ENCODE measurements at places on chromosomes 12 and 14.
A peak's percentile ranks its signal among the peaks of the same experiment; 100 is the strongest.

GRCh38 chr14:58151133-58152013 is 640 bp downstream of the ARMH4 start:
- DNase-seq = peak; percentile 3

- no peak for DNase-seq
Measured at GRCh38 chr12:78797196-78797931, 67.2 kb upstream of the SYT1 start.

GRCh38 chr12:88310069-88310468 is 168.0 kb downstream of the TMTC3 start:
- peak; percentile 55 for DNase-seq

DNA sequence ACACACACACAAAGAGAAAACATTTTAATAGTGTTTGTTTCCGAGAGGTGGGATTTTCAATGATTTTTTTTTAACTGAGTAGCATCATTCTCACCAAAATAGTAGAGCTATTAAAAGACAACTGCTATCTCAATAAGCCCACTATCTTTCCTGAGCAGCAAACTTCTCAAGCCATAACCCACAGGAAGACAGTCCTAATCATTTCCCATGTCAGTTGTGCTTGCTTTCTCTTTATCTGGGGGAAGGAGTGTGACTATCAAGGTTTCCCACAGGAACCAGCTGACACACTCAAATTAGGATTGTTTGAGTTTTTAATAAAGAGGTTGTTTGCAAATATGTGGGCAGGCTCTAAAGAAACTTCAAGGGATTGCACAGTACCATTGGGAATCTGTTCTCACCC is 4.9 kb upstream of the MAX start:
- DNase-seq = no peak

DNA sequence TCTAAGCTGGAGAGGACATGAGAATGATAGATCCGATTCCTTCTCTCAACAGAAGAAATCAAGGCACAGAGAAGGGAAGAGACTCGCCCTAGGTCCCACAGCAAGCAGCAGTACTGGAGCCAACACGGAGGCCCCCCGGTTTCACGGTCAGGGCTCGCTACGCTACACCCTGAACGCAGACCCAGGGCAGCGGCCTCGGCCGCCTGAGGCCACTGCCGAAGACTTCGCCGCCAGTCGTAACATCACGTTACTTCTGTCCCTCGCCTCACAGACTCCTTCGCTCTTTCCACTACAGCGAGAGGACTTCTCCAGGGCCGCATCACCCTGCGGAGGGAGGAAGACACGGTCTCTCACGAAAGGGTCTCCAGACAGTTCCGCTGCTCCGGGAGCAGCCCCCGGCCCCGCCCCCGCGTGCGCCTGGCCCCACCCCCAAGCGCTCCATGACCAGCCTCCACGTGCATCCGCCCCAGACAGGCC is 411 bp upstream of the DCAF4 start:
- DNase-seq = no peak

DNA sequence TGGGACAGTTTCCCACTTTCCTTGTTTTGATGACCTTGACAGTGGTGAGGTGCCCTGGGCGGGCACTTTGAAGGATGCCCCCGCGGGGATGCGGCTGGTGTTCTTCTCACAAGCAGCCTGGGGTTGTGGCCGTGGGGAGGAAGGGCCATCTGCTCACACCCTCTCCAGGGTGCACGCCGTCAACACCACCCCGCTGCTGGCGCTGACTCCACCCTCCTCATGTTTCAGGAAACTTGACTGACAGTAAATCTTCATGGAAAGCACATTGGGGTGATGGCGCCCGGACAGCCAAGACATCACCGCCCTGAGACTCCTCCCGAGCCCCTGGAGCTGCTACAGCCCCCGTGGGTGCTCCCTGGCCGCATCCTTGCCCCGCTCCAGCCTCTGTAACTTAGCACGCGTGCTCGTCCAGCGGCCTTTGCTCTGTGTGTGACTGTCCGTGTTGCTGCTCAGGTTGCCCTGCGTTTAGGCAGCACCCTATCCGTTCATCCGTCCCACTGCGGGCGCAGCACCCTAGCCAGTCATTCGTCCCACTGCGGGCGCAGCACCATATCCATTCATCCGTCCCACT is 150.2 kb upstream of the C14orf180 start:
- no peak for DNase-seq

DNA sequence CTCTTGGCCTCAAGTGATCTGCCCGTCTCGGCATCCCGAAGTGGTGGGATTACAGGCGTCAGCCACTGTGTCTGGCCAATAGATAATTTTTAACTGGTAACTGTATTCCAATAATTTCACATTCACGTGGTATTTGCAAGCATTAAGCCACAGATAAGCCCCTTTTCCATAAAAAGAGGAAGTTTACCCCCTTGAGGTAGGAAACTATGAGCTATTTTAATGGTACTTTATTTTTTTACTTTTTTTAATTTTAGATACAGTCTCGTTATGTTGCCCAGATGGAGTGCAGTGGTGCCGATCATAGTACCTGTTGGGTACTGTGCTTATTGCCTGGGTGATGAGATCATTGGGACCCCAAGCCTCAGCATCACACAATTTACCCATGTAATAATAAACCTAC is 42.9 kb upstream of the AP4S1 start:
- no peak for DNase-seq

GRCh38 chr14:105021656-105022275 is 883 bp upstream of the CDCA4 start:
- no peak for DNase-seq

DNA sequence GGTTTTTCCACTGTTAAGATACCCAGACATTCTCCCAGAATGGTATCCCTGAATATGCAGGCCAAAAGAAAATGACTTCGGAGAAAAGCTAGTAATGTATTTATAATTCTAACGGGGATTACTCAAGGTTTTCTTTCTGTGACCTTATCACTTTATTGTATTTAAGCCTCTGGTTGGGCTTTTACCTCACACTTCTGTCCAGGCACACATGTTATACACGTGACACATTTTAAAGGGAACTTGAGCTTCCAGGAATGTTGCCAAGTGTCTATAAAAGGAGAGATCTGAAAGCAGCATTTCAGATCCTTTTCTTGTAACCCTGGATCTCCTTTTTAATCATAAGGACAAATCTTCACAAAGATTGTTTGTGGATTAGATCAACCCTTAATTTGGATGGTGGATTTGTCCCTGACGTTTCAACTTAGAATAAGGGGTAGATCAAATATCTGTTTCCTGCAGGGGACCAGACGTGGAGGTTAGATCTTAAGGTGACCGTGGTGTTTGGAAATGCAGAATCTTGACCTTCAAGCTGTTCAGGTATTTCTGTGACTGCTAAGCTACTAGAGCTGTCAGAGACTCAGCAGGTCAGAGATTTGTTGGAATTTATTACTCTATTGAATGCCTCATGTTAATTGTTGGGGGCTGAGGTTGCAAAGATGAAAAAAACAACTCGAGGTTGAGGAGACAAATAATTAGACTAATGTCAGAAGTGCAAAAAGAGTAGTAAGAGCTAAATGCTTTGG is 1.5 kb downstream of the CIPC start:
- DNase-seq = peak; percentile 77

- DNase-seq = no peak
Measured at GRCh38 chr14:57013987-57014386, 203.7 kb upstream of the OTX2 start.

GRCh38 chr12:120010661-120011230 is 21.7 kb downstream of the BICDL1 start:
- no peak for DNase-seq

GRCh38 chr12:6234906-6235305 is 34.7 kb downstream of the CD9 start:
- no peak for DNase-seq

GRCh38 chr14:88323523-88324199 is 592 bp upstream of the KCNK10 start:
- DNase-seq = no peak

Measured in HFFc6 (cell line).